Sigmoid colon (tissue), 7 donors: ENCODE measurements at places on chromosomes 2 and 18. TPM values are rescaled to one million over a fixed set of nuclear protein-coding genes. Genes with fewer than 3 reads are reported as not detected.

DNA sequence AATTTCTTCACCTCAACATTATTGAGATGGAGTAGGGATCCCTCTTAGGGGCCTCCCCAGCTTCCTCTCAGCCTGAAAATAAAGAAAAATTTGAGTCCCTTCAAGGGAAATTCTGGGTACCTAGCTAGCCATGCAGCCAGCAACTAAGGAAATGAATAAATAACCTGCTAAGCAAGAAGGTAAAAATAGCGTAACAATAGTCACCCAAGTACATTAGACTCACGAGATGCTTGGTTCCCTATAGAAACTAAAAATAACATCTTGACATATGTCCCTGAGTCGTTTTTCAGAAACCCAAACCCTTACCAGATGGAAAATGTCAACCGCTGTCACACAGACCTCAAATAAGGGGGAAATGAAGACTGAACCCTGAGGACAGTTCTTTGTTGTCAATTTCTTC is 51.9 kb downstream of the CACNB4 start:
- DNase-seq = no peak

The SULT1C2 gene
- total RNA-seq = not detected

The CACNB4 gene
- 4.4 TPM for total RNA-seq

DNA sequence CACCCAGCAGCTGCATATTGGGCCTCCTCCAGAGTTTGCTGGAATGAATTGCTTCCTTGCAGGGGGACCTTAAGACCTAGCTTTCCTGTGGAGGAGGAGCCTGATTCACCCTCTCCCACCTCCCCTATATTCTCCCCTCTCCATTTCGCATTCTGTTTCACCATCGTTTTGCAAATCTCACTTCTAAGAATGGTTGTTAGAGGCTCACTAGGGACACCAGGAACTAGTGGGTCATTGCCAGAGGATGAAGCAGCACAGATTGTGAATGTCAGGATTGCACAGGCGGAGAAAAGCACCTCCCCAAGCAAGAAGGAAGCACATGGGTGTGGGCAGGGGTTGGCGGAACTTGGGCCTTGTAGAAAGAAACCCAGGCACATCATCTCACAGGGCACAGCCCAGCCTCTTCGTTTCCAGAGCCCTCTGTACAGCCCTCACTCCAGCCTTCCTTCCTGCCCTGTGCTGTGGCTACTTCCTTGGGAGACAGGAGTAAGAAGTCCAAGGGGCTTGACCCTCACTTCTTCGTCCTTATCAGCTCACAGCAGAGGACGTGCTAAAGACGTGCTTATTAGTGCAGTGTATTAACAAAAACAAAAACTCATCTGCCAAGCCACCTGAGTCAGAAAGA is 63.4 kb downstream of the TACR1 start:
- no peak for DNase-seq

- DNase-seq = no peak
Observed at GRCh38 chr2:214679736-214680135, 129.7 kb downstream of the BARD1 start.

DNA sequence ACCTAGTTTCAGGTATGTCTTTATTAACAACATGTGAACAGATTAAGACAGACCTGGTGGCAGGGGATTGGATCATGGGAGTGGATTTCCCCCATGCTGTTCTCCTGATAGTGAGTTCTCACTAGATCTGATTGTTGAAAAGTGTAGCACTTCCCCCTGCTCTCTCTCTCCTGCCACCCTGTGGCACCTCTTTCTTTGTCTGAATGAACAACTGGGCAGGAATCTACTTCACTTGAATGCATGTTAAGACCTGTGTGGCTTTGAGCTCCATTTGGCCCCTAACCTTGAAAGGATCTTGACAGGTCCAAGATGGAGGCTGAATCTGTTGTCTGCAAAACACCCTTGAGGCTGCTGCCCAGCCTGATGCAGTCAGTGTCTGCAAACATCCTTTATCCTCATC is 194.4 kb downstream of the RNF144A start:
- no peak for DNase-seq

The MAP3K19 gene
- not detected for total RNA-seq

DNA sequence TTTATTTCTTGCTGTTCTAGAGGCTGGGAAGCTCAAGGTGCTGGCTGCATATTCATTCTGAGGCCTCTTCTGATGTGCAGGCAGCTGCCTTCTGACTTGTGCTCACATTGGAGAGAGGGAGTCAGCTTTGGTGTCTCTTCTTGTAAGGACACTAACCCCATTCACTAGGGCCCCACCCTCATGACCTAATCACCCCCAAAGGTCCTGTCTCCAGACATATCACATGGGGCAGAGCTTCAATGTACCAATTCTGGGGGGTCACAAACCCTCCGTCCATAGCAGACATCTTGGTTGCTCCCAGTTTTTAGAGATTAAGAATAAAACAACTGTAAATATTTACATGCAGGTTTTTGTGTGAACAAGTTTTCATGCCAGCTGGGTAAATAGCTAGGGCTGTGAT is 109.1 kb downstream of the RTP5 start:
- no peak for DNase-seq

GRCh38 chr18:79597831-79598632 is 81.6 kb upstream of the CTDP1 start:
- peak; percentile 57 for DNase-seq

The TFCP2L1 gene
- total RNA-seq = 0.14 TPM

- DNase-seq = no peak
Observed at GRCh38 chr2:154207288-154208047, 335.7 kb downstream of the GALNT13 start.

DNA sequence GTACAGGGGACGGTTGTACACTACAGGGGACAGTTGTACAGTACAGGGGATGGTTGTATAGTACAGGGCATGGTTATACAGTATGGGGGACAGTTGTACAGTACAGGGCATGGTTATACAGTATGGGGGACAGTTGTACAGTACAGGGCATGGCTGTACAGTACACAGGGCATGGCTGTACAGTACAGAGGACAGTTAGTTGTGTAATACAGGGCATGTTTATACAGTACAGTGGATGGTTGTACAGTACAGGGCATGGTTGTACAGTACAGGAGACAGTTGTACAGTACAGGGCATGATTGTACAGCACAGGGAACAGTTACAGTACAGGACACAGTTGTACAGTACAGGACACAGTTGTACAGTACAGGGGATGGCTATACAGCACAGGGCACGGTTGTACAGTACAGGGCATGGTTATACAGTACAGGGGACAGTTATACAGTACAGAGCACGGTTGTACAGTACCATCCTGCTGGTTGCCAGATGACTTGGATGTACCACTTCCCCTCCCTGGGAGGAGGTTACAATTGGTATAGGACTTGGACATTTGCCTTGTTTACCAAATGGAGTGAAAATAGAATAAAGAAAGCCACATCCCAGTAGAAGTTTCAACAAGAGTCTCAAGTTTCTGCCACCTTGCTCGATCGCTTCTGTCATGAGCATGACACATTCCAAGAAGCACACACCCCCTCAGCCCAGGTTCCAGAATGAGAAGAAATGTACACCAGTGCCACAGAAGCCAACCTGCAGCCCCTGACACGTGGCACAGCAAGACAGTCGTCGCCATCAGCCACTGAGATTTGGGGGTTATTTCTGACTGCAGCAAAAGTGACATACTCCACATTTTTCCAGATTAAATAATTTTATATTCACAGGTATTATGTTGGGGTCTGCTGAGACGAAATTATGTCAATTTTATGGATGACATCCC is 16.0 kb downstream of the CYRIA start:
- no peak for DNase-seq

DNA sequence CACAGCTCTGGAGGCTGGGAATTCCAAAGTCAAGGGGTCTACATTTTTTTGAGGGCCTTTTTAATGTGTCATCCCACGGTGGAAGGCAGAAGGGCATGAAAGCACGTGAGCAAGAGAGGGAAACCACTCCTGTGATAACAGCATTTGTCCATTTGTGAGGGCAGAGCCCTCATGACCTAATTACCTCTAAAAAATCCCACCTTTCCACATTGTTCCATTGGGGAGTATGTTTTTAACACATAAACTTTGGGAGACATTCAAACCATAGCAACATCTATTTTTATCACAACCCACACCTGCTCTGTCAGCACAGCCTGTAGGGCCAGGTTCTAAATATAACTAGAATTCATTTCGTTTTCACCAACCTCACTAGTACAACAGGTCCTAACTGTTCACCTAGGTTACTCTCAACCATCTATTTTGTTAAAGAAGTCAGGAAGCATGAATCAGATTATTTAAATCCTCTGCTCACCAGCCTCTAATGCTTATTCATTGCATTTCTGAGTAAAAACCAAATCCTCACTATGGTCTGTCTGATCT is 92.2 kb upstream of the DPP10 start:
- DNase-seq = no peak

DNA sequence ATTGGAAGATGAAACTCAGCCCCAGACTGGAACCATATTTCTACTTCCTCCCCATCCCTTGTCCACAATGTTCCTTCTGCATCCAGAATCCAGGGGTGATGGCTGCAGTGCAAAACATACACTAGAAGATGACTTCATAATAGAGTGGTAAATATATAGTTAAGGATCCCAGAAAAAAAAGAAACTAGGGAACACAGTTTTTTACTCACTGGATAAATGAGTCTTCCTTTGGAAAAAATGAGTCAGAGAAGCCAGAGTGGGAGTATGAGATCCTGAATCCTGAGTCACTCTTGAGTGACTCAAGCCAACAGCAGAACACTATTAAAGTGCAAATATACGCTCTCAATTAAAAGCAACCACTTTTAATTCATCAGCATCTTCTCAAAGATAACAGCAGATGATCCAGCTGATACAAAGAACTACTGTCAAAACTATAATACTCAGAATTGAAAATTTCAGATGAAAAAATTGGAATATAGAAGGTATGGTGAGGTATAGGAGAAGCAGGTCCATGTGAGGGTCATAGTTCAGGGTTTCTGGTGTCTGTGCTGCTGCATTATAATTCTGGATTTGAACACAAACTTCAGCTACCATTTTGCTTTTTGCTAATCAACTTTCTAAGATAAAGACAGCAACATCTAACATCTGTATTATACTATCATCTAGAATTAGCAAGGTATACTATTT is 987.2 kb upstream of the CDH2 start:
- DNase-seq = no peak

The TMEM182 gene
- total RNA-seq = not detected

- no peak for DNase-seq
Observed at GRCh38 chr2:168853471-168853870, 36.8 kb downstream of the SPC25 start.

The TLX2 gene
- total RNA-seq = 2.5 TPM

- DNase-seq = no peak
Observed at GRCh38 chr2:145159676-145160075, 639.8 kb upstream of the ZEB2 start.

The PLCL1 gene
- 13.6 TPM for total RNA-seq

- no peak for DNase-seq
Observed at GRCh38 chr2:236872015-236872414, 213.7 kb upstream of the COPS8 start.

The C1GALT1C1L gene
- total RNA-seq = 1.1 TPM

- peak; percentile 50 for DNase-seq
Observed at GRCh38 chr2:98509542-98510321, 65.1 kb downstream of the INPP4A start.

The MTLN gene
- 94.0 TPM for total RNA-seq

GRCh38 chr2:57558312-57558711 is 488.3 kb upstream of the VRK2 start:
- DNase-seq = no peak

DNA sequence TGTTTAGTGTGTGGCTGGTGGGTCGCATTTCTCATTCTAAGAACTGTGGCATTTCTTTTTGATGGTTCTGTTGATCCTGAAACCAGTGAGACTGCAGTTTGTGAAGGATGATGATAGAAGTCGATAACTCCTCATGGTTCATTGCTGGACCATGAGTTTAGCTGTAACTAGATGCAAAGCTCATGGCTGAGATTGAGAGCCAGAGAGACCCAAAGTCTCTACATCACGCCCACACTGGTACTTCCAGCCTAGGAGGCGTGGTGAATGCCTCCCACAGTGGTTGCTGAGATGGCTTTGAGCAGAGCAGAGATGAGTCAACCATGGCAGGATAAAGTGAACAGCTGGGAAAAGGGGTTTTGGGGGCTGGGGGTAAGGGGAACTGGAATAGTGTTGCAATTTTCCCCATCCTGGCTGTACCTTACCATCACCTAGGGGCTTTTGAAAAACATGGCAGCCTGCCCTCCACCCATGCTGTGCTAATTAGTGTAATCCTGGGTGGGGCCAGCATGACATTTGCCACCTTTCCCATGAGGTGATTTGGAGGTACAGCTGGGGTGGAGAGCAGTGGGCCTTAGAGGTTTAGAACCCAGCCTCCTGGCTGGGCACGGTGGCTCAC is 24.1 kb downstream of the INPP4A start:
- DNase-seq = peak; percentile 46

The CFC1 gene
- not detected for total RNA-seq

The TRIM43 gene
- not detected for total RNA-seq

DNA sequence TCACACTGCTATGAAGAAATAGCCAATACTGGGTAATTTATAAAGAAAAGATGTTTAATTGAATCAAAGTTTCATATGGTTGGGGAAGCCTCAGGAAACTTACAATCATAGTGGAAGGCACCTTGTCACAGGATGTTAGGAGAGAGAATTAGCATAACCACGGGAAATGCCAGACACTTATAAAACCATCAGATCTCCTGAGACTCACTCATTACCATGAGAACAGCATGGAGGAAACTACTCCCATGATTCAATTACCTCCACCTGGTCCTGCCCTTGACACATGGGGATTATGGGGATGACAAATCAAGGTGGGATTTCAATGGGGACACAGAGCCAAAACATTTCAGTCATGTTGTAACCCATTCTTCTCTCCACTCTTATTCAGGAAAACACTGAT is 472.9 kb upstream of the FSIP2 start:
- DNase-seq = no peak

GRCh38 chr2:19810637-19811036 is 91.1 kb downstream of the TTC32 start:
- no peak for DNase-seq

The TTLL4 gene
- total RNA-seq = 11.8 TPM

DNA sequence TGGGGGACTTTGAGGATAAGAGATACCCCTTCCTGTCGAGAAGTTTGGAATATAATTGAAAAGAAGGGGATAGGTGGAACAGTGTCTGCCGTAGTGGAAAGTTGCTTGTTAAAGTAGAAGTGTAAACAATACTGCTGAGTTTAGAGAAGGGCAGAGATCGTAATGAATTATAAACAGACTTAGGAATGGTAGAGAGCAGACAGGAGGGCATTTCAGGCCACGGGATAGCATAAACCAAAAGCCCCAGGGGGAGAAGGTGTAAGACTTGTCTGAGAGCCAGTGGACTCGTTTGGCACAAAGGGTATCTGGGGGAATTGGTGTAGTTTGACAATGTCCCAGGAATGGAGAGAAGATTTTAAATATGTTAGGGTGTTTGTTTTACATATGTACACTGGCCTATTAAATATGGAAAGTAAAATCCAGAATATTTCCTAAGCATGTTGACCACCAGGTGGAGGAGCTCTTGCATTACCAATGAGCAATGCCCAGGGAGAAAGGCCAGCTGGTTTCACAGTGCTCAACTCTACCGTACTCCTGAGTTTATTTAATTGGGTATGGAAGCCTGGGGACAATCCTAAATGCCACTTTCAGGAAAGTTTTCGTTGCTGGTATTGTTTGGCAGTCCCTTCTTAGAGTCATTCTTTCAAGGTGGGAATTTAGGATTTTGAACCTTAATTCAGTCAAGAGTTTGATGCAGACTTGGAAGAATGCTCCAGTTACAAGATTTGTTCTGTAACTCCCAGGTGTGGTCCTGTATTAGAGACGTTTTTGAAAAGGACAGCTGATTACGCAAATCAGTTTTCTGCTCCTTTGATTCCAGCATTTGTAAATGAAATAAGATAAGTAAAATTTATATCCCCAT is 7.5 kb downstream of the COPS8 start:
- DNase-seq = peak; percentile 88

GRCh38 chr2:72024451-72025175 is 123.0 kb downstream of the CYP26B1 start:
- no peak for DNase-seq
